ENCODE measurements at places on chromosomes 3 and 15. TPM values are rescaled to one million over a fixed set of nuclear protein-coding genes. Genes with fewer than 3 reads are reported as not detected.

DNA sequence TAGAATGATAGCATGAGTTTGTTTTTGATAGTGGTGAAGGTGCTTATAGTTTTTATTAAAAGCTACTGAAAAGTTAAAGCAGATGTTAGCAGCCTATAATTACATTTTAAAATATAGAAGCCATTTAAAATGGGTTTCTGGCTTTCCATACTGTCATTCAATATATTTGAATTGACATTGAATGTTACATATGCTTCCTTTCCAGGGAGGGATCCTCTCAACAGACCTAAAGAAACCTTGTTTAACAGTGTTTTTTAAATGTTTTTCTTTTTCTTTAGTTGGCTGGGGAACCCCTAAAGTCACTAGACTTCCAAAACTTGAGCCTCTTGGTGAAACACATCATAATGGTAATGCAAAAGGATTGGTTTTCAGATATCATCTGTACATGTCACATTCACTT lies 12.2 kb downstream of the DHFR2 start:
- H3K27me3 ChIP-seq, result no peaks in the 10 kb centered on the region
- no peak for DNase-seq
- H3K27ac ChIP-seq, result no peak overlapping the region
- peaks cover 2% of the 10 kb centered on the region for H3K36me3 ChIP-seq
- H3K4me3 ChIP-seq, result no peak overlapping the region
- no peaks in the 10 kb centered on the region for H3K4me1 ChIP-seq

- no peaks in the 10 kb centered on the region for H3K27me3 ChIP-seq
- no peak for DNase-seq
- no peak overlapping the region for H3K4me3 ChIP-seq
- H3K27ac ChIP-seq, result no peak overlapping the region
Observed at GRCh38 chr3:25457671-25458419, 29.8 kb downstream of the RARB start.

The ZNF619 gene
- 1.1 TPM for polyA plus RNA-seq

- no peak for DNase-seq
- H3K36me3 ChIP-seq, result no peaks in the 10 kb centered on the region
- H3K4me1 ChIP-seq, result no peaks in the 10 kb centered on the region
- no peak overlapping the region for H3K27ac ChIP-seq
- no peak overlapping the region for H3K4me3 ChIP-seq
Observed at GRCh38 chr3:83968356-83968755, 990.4 kb upstream of the CADM2 start.

GRCh38 chr3:127307916-127308315 lies 20.1 kb upstream of the PRR20G start:
- H3K4me3 ChIP-seq, result no peak overlapping the region
- H3K27me3 ChIP-seq, result no peaks in the 10 kb centered on the region
- H3K4me1 ChIP-seq, result no peaks in the 10 kb centered on the region
- no peaks in the 10 kb centered on the region for H3K36me3 ChIP-seq

GRCh38 chr3:29475854-29476253 lies 195.0 kb downstream of the RBMS3 start:
- H3K36me3 ChIP-seq, result no peaks in the 10 kb centered on the region
- DNase-seq, result no peak
- no peak overlapping the region for H3K27ac ChIP-seq
- no peak overlapping the region for H3K4me3 ChIP-seq
- H3K27me3 ChIP-seq, result no peaks in the 10 kb centered on the region
- no peaks in the 10 kb centered on the region for H3K4me1 ChIP-seq

The C3orf49 gene
- polyA plus RNA-seq, result not detected

GRCh38 chr3:142027735-142028134 lies 121.6 kb downstream of the TFDP2 start:
- H3K36me3 ChIP-seq, result no peaks in the 10 kb centered on the region
- H3K27ac ChIP-seq, result peak overlapping the region; percentile 61
- peak overlapping the region; percentile 43 for H3K4me3 ChIP-seq

The HCN4 gene
- 0.45 TPM for polyA plus RNA-seq

GRCh38 chr3:107928084-107928445 lies 162.8 kb downstream of the CD47 start:
- H3K4me1 ChIP-seq, result peaks cover 4% of the 10 kb centered on the region
- no peak overlapping the region for H3K4me3 ChIP-seq
- no peak for DNase-seq
- H3K27me3 ChIP-seq, result no peaks in the 10 kb centered on the region
- H3K36me3 ChIP-seq, result no peaks in the 10 kb centered on the region
- H3K27ac ChIP-seq, result no peak overlapping the region

DNA sequence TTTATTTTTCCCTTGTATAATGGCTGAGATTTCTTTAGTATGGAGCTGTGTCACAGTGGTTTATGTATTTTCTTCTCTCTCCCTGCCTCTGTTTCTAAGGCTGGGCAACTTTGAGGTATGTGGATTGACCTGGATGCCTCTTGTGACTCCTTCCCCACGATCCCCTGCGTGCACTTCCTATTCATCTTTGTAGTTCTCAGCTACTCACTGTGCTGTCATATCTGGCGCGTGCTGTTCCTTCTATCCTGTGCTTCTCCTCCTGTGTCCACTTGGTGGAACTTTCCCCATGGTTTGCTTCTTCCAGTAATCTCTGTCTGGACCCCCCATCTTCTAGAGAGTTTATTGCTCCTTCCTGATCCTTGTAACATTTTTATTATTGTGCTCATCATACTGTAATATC lies 97.3 kb downstream of the AKAP13 start:
- peaks cover 25% of the 10 kb centered on the region for H3K4me1 ChIP-seq
- H3K36me3 ChIP-seq, result no peaks in the 10 kb centered on the region
- H3K4me3 ChIP-seq, result no peak overlapping the region
- no peak overlapping the region for H3K27ac ChIP-seq
- H3K27me3 ChIP-seq, result no peaks in the 10 kb centered on the region

GRCh38 chr3:195597229-195597628 lies 13.5 kb upstream of the APOD start:
- H3K4me3 ChIP-seq, result no peak overlapping the region
- H3K27me3 ChIP-seq, result no peaks in the 10 kb centered on the region
- no peaks in the 10 kb centered on the region for H3K4me1 ChIP-seq
- no peak overlapping the region for H3K27ac ChIP-seq
- no peak for DNase-seq

- peak; percentile 5 for DNase-seq
- no peak overlapping the region for H3K4me3 ChIP-seq
- H3K27ac ChIP-seq, result no peak overlapping the region
- no peaks in the 10 kb centered on the region for H3K4me1 ChIP-seq
- H3K36me3 ChIP-seq, result no peaks in the 10 kb centered on the region
Observed at GRCh38 chr3:165783383-165783782, 53.8 kb downstream of the BCHE start.

- peaks cover 7% of the 10 kb centered on the region for H3K27me3 ChIP-seq
- H3K27ac ChIP-seq, result no peak overlapping the region
- no peaks in the 10 kb centered on the region for H3K36me3 ChIP-seq
- H3K4me3 ChIP-seq, result no peak overlapping the region
- no peak for DNase-seq
- H3K4me1 ChIP-seq, result no peaks in the 10 kb centered on the region
Observed at GRCh38 chr15:88610701-88611231, 10.4 kb upstream of the AEN start.

The STX19 gene
- 3.4 TPM for polyA plus RNA-seq
